NCI-H2081 (cell line): ENCODE measurements at places on chromosomes 6 and 20.

- DNase-seq: no peak
Measured at GRCh38 chr6:50116390-50116789, 66.7 kb upstream of the DEFB112 start.

DNA sequence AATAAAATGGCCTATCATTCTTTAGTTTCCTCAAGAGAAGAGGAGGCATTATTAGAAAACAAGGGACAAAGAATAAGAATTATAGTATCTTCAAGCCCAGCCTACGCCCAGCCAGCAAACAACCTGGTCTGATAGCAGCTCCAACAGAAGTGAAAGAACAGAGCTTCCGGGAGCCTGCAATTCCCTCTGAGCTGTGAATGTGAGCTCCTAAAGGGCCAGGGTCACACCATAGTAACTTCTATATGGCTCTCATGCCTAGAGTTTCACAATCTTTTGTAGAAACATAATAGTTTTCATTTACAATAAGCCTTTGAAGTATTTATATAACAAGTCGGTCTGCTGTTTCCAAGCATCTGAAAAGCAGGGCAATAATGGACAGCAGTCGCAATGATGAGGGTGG is 116.5 kb downstream of the SMLR1 start:
- no peak for DNase-seq

DNA sequence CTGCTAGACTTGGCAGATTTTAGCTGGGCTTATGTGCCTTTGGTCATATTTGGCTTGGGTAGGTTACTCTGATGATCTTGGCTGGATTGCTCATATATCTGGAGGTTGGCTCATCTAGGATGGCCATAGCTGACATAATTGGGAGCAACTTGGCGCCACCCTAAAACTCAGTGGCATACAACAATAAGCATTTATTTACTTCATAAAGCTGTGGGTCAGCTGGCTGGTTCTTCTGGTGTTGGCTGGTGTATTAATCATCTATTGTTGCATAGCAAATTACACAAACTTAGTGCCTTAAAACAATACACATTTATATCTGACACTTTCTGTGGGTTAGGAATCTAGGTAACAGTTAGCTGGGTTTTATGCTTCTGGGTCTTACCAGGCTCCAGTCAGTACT is 297.3 kb upstream of the JAG1 start:
- no peak for DNase-seq

- no peak for DNase-seq
Measured at GRCh38 chr6:134551245-134551960, 233.5 kb upstream of the SGK1 start.

GRCh38 chr6:39938773-39939654 is 4.8 kb upstream of the MOCS1 start:
- DNase-seq: no peak

GRCh38 chr20:40750541-40751035 is 61.6 kb upstream of the MAFB start:
- DNase-seq: no peak

GRCh38 chr20:13221673-13222318 is 722 bp downstream of the ISM1 start:
- DNase-seq: peak; percentile 75

- DNase-seq: no peak
Measured at GRCh38 chr20:38063911-38064530, 30.5 kb downstream of the RPRD1B start.

- no peak for DNase-seq
Measured at GRCh38 chr20:4281258-4282055, 266.1 kb upstream of the RNF24 start.

GRCh38 chr6:2376429-2377355 is 131.3 kb upstream of the GMDS start:
- DNase-seq: no peak

- DNase-seq: no peak
Measured at GRCh38 chr6:149153693-149154092, 163.8 kb upstream of the TAB2 start.

DNA sequence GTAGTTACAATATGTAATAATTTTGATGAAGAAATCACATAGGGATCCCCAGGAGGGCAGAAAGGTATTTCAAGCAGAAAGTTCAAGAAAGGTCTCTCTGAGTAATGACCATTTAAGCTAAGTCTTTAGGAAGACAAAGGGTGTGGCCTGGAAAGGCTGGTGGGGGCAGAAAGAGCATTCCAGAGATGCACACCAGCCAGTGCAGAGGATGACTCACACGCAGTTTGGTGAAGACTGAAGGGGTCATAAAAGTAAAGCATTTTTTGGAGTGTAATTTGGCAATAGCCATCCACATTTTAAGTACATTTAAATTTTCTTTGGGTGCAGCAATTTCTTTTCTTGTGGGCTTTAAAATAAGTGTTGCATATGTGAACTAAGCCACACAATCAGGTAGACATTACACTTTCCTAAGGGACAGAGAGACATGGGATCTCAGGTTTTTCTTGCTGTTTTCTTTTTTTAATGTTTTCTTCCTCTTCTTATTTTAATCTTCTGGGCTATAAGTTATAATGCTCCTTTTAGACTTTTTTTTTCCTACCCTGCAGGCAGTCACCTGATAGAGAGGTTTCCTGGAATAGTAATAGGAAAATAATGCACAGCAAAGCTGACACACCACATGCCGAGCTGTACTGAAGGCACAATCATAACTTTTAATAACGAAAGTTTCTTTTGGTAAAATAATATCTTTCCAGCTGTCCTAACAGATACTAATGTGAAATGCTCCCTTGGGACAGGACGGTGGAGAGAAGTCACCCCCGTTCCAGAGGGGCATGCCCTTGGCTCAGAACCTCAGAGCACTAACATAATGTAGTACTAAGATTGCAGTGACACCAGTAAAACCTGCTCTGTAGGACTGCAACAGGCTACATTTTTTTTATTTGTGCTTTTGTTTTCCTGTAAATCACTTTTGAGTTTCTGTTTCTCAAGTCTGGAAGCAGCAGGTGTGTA is 49.6 kb upstream of the PTPRK start:
- DNase-seq: no peak

DNA sequence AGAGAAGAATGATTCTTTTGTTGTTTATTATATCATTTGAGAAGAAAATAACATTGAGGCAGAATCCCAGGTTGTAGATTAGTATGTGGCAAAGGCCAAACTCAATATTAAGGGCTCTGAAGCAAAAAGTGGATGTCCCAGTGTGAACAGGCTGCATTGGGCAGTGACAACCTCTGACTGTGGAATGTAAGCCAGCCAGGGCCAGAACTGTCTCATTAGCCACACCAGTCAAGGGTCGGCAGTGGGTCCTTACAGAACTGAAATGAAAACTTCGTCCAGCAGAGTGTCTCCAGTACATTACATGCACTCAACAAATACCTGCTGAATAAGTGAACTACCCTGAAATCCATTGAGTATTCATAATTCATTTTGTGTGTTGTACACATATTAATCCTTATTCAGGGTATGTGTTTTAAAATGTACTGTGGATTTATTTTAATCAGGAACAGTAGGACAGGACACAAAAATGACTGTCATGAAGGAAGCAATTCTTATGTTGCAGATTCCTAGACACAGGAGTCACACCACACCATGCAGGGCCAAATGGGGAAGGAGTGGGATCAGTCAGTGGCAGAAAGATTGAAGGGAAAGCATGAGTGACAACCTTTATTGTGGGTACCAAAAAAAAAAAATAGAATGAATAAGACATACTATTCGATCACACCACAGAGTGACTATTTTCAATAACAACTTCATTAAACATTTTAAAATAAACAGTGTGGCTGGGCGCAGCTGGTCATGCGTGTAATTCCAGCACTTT is 64.9 kb upstream of the UTRN start:
- no peak for DNase-seq

- DNase-seq: no peak
Measured at GRCh38 chr20:9427430-9428291, 86.7 kb upstream of the LAMP5 start.

DNA sequence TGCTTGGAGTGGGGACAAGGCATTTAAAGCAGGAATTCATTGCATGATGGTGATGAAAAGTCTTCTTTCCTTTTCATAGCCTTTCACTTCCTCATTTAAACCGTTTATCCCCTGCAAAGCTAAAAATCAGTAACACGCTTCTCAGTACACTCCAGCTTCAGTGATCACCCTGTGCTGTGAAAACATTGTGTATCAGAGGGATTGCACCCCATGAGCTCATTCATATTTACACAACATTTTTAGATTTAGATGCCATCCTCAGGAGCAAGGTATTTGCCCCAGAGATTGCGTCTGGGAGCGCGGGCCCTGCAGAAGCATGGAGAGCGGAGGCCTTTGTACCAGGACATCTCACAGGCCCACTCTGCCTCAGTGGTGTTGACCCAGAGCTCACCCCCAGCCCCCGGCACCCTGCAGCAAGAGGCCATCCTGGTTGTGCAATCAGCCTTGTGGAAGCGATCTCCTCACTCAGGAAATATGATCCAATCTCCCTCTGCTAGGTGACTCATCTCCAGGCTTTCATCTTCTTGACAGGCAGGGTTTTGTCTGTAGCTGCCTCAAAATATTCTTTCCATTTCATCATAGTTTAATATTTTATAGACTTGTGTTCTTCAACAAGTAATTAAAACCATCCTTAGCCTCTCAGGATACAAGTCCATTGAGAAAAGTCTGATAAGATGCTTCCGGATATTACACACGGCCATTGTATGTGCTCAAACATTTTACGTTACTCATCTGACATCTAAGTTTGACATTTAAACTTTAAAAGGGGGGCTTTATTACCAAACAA is 38.9 kb upstream of the THBS2 start:
- DNase-seq: no peak

- no peak for DNase-seq
Measured at GRCh38 chr6:170086639-170087420, 204.0 kb downstream of the DLL1 start.

DNA sequence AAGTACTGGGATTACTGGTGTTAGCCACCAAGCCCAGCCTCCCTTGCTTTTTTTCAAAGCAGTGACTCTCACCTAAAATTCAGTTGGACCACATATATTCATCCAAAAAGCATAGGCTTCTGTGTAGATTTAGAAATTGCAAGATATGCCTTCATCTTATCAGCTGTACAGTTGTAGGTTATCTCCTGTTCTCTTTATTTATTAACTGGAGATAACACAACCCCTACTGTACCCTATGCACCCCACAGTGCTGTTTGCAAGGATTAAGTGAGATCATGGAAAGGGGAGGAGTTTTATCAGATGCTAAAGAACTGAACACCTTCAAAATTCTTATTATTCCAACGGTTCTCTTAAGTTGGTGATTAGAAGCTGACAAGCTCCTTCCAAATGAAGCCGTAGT is 164.4 kb upstream of the JARID2 start:
- DNase-seq: no peak

- no peak for DNase-seq
Measured at GRCh38 chr6:138104618-138105213, 2.5 kb downstream of the PERP start.

GRCh38 chr6:138543657-138544056 is 44.4 kb upstream of the NHSL1 start:
- DNase-seq: no peak

DNA sequence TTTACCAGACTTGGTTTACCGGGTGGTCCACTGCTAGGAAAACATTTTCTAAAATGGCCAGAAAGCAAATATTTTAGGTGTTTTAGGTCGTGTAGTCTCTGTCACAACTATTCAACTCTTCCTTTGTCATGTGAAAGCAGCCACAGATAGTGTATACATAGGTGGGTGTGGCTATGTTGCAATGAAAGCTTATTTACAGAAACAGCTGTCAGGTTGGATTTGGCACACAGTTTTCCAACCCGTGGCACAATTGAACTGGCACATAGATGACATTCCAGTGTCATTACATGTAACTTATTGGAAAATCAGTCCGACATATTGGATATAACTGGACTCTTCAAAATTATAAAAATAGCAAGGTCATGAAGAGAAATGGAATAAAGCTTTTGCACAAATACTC is 68.9 kb upstream of the KCNQ5 start:
- no peak for DNase-seq

DNA sequence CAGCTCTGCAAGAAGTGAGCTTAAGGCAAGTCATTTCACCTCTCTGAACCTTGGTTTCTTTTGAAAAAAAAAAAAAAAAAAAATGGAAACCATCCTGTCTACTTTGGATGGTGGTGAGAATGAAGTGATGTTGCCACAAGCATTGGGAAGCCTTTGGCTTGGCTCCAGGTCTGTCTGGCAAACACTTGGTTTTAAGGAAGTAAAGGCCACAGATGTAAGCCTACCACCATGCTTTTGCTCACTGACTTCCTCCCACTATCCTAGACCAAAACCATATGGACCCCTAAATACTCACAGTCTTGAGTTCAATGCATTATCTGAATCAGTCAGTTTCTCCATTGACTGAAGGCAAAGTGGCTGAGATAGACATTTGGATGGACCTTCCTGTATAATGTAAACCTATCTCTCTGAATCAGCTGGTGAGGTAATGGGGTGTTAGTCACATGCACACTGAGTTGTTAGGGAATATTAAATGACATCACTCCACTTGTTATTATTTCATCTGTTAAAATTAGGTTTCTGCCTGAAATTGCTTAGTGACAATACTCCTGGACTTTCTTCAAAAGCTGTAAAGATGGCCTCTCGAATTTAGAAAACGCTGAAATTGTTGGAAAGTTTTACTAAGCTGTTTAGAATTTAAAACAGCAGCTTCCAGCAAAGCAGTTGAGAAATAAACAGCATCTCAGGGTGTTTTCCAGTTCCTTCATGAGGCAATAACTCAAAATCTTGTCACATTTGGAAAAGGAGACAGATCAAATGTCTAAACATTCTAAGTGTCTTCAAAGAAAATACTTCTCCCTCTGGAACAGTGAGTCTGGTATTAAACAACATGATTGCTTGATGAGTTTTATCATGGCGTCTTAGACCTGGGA is 833.5 kb downstream of the DHX35 start:
- DNase-seq: no peak

GRCh38 chr6:124986164-124986563 is 23.9 kb downstream of the RNF217 start:
- no peak for DNase-seq

GRCh38 chr6:139490482-139490881 is 116.0 kb upstream of the CITED2 start:
- no peak for DNase-seq

GRCh38 chr6:105667056-105667455 is 264.2 kb upstream of the PREP start:
- no peak for DNase-seq

DNA sequence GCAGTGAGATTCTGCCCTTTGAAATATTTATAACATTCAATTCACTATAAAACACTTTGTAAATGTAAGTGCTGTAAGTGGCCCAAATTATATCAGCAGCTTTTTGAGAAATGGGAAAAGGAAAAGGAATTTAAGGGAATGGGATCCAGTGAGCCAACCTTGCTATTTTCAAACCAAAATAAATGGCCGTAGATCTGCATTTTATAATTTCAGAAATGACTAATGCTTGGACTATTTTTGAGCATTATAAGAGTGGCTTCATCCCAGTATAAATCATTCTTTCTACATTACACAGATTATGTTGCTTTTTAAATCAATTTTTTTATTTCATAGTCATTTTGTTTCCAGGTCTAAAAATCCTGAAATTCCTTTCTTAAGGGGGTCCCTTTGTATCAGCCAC is 49.2 kb downstream of the ANKRD6 start:
- DNase-seq: no peak

DNA sequence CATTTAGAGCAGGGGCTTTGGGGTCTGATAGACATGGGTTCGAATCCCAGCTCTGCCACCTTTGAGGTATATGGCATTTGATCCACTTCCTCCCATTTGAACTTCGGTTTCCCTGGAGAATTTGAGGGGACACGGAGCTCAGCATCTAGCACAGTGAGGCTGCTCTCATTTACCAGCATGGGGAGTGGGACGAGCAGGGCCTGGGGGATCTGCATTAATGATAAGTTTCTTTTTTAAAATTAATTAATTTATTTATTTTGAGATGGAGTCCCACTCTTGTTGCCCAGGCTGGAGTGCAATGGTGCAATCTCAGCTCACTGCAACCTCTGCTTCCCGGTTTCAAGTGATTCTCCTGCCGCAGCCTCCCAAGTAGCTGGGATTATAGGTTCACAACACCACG is 52.6 kb downstream of the VSTM2L start:
- no peak for DNase-seq
